ENCODE measurements at places on chromosomes 1 and 21. TPM values are rescaled to one million over a fixed set of nuclear protein-coding genes. Genes with fewer than 3 reads are reported as not detected.

Gene AMY2B
- 1.9 TPM for polyA plus RNA-seq

Gene CENPF
- polyA plus RNA-seq: 0.01 TPM

Gene DUSP10
- 41.1 TPM for polyA plus RNA-seq

Gene FCER1G
- 2,686 TPM for polyA plus RNA-seq

DNA sequence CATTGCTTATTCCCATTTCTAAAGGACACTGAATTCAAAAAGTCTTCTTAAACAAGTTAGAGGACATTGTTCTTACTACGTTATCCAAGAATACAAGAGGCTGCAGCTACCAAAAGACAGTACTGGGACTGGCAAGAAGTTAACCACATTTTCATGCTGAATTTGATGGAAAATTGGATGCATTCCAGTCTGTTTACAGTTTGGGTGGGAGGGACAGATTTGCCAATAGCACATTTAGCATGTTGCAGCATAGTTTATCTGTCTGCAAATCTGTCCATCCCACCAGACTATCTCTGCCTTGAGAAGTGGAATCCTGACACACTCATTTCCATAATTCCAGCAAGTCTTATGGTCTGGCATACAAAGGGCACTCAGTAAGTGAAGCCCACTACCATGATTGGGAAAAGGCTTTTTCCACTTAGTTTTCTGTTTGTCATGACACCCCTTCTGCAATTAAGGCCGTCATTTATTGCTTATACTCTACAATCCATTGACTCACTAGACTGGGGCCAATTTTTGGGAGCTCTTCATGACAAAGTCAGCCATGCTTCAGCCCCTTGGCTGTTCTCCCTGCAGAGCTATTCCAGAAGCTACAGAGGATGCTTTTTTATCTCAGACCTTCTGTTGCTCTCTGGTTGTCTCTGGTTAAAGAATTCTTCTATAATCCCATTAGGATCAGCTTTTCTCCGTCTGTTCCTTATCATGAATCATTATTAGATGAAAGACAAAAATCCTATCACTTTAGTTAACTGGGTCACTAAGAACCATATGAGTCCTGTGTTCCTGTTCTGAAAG lies 355.8 kb upstream of the PTBP2 start:
- DNase-seq: no peak

DNA sequence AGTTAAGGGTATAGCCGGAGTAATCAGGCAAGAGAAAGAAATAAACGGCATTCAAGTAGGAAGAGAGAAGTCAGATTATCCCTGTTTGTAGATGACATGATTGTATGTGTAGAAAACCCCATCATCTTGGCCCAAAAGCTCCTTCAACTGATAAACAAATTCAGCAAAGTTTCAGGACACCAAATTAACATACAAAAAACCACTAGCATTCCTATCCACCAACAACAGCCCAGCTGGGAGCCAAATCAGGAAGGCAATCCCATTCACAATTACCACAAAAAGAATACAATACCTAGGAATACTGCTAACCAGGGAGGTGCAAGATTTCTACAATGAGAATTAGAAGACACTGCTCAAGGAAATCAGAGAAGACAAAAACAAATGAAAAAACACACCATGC lies 45.3 kb downstream of the MAST2 start:
- no peak for DNase-seq

DNA sequence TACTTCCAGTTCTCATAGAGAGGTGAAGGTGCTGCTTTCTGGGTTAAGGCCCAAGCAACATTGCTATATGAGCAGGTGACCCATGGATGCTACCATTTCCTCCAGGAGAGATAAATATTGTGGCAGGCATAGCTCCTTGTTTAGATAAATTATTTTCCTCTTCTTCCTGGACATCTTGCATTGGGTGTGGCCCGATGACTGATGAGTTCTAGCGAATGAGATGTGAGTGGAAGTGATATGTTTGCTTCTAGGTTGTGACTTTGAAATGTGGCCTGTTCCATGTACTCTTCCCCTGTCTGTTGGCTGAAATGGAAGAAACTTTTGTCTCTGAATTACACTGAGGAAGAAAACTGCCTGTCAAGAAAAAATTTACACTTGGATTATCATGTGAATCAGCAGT lies 101.7 kb upstream of the FMN2 start:
- DNase-seq: no peak

DNA sequence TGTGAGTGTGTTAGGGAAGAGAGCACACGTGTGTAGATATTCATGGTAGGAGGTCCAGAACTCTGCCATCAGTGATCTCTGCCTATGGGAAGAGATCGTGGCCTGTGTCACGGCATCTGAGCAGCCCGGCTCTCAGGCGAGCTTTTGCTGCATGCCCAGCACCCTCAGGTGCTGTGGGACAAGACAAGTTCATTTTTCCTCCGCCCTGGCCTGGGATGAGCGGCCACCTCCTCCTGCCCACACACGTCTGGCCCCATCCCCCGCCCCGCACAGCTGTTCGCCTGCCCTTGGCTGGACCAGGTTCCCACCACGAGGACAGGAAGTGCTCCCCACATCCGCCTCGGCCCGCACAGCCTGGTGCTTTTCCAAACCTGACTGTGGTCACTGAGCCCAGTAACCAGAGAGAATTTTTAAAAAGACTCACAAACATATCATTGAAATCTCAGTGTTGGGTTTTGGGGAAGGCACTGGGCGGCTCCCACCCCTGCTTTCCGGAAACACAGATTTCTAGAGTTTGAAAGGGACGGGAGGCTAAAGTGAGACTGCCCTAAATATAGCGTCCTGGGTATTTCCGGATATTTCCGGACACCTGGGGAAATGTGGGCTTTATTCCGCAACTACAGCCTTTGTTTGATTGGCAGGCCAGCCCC lies 18.0 kb downstream of the BMP8A start:
- DNase-seq: peak; percentile 17

DNA sequence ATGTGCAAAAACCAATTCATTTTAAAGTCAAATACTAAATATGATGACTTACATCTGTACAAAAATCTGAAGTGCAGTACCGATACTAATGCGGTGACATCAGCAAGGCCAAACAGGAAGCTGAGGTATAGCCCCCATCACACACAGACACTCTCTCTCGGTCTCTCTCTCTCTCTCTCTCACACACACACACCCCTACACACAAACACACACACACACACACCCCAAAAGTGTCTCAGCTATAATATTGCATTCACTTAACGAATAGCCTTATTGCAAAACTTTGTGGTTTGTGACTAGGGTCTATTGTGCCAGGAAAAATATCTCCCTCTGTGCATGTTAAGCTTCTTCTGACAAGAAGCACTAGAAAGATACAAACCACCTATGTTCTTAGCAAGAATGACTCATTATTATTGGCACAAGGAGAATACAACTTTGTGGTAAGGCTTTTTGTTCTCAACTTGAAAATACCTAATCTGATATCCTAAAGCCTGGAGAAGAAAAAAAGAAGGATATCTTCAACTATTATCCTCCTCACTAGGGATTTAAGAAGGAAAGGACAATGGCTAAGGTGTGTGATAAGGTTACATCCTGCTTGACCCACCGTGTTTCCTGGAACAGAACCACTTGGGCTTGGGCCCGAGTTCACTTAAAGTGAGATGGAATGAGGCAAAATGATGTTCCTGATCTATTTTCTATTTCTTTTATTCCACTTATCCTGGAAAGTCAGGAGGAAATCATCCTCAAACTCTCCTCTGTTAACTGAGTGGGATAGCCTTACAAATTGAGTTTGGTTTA lies 107.1 kb downstream of the NIBAN1 start:
- DNase-seq: peak; percentile 50

DNA sequence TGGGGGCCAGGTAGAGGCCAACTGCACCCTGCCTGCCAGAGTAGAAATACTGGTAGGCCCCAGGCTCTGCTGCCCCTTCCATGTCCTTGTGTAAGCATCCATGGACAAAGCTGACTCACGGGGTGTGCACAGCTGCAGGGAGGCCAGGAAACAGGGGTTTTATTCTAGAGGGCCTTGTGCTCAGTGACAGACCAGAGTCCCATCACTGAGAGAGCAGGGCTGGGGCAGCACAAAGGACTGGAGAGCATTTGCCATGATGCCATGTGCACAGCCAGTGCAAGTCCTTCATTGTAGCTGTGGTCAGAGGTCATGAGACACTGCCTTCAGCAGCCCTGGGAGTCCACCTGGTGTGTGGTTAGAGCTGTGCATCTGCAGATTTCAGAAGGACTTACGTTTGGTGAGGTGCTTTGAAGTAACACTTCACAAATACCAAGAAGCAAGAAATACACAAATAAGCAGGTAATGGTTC lies 8.1 kb downstream of the ARF1 start:
- DNase-seq: no peak

DNA sequence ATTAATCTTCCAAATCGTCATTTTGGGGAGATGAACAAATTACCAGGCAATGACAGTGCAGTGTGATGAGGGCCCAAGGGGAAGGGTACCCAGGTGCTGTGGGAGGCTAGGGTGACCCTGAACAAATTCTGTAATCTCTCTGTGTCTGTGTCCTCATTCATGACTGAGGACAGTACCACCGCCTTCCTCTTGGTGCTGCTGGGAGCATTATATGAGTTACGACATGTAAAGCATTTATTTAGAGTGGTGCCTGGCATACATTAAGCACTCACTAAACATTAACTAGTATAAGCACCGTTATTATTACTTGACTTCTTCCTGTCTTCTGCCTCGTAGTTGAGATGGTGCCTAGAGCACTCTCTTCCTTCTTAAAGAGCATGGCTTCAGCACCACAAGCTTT lies 468.2 kb upstream of the VAMP3 start:
- no peak for DNase-seq

- no peak for DNase-seq
These were observed 74.4 kb upstream of the HSD17B7 start for GRCh38 chr1:162716123-162716522.

DNA sequence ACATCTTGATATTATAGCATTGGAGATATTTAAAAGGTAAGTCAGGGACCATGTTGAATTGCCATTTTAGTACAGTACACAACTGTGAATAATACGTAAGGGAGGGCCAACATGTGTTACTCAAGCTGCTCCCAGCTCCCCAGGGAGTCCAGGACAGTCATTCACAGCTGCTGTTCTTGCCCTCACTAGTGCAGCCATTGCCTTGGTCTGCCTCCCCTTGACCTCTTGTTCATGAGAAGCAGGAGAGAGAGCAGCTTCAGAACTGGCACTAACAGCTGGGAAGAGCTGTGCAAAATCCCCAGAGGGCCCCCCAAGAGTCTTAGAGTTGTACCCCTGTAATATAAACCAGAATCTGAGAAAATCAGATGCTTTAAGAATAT lies 16.4 kb downstream of the TCEANC2 start:
- no peak for DNase-seq

All from CD14-positive monocyte (primary cell).